ENCODE measurements at places on chromosomes 1 and 21.

- DNase-seq: no peak
These were observed 29.5 kb upstream of the CR2 start for GRCh38 chr1:207424570-207425131.

- DNase-seq: no peak
These were observed 3.6 kb downstream of the NUP210L start for GRCh38 chr1:154151311-154151710.

- no peak for DNase-seq
These were observed 105.9 kb downstream of the SIPA1L2 start for GRCh38 chr1:232524056-232524455.

- DNase-seq: no peak
These were observed 132.0 kb downstream of the DHRS3 start for GRCh38 chr1:12486059-12486341.

- no peak for DNase-seq
These were observed 6.1 kb upstream of the TRAF3IP3 start for GRCh38 chr1:209749670-209750323.
